ENCODE measurements at places on chromosomes 7 and 10.

DNA sequence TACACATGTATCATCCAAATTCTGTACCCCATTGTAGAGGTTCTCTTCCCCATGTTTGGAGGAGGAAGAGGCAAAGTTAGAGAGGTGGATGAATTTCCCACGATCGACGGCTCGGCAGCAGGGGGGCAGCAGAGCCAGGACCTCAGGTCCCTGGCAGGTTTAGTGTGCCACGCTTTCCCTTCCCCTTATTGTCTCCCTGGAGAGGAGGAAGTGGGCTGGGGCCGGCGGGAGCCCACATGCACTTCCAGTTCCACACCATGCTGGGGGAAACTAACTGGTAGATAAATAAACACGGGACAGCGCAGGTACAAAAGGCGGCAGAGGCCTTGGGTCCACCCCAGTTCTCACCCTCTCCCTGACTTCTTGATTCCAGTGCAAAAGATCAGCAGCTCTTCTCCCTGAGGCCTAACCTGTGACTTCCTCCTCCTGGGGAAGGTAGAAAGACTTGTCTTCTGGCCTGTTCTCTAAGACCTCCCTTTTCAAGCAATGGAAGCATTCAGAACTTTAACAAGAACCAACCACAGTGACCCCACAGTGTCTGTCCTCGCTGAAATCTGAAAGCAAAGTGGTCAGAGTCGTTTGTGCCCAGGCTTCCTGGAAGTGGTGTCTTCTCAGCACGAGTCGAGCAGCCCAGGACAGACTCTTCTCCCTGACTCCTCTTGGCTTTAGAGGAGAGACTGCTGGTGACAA lies 30.5 kb upstream of the SRGN start:
- DNase-seq: no peak

- DNase-seq: no peak
Observed at GRCh38 chr7:116327752-116328151, 117.4 kb downstream of the TES start.

- no peak for DNase-seq
Observed at GRCh38 chr10:71984809-71985388, 20.7 kb downstream of the CHST3 start.

DNA sequence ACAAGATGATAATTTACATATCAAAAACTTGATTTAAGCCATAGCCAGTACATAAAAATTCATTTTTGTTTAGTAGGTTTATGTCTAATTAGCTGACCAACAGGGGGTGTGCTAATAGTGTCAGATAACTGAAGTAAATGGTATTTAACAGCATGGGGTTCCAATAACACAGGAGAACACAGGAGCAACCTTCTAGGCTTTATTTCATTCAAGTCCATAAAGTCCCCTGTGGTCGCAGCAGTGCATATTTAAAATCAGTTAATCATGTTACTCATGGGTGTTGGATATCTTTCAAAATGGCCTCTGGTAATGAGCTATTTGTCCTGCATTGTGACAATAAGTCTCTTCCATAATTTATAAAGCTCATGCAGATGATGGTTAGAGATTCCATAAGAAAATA lies 238.6 kb downstream of the CNTNAP2 start:
- no peak for DNase-seq

DNA sequence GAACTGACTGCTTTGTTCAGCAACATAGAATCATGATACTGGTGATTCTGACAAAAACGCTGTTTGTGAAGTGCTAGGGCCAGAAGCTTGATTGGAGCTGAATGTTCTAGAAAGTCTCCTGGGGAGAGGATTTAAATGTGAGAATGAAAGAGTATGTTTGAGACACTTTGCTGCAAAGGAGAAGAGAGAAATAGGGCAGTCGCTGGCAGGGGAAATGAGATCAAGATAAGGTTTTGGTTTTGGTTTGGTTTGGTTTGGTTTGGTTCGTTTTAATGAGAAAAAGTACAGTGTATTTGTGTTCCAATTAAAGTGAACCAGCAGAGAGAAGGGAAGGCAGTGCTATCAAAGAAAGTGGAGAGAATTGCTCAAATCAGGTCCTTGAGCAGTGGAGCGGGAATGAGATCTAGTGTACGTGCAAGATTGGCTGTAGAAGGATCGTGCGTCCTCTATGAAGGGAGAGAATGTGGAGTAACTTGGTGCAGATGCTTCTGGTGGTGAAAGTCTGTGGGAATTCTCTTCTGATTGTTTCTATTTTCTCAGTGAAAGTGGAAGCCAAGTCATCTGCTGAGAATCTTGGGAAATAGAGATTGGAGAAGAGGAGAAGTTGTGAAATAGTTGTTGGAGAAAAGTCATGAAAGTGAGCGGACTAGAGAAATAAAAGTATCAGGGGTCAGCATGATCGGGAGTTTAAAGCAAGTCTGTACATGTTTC lies 270.5 kb downstream of the CCDC3 start:
- DNase-seq: no peak

- DNase-seq: no peak
Observed at GRCh38 chr10:116925056-116925455, 75.8 kb downstream of the ENO4 start.

- no peak for DNase-seq
Observed at GRCh38 chr10:1539216-1539615, 198.1 kb downstream of the ADARB2 start.

GRCh38 chr10:118950190-118950680 lies 79.3 kb upstream of the NANOS1 start:
- DNase-seq: no peak

GRCh38 chr7:69597278-69598076 lies 798 bp upstream of the AUTS2 start:
- DNase-seq: no peak

DNA sequence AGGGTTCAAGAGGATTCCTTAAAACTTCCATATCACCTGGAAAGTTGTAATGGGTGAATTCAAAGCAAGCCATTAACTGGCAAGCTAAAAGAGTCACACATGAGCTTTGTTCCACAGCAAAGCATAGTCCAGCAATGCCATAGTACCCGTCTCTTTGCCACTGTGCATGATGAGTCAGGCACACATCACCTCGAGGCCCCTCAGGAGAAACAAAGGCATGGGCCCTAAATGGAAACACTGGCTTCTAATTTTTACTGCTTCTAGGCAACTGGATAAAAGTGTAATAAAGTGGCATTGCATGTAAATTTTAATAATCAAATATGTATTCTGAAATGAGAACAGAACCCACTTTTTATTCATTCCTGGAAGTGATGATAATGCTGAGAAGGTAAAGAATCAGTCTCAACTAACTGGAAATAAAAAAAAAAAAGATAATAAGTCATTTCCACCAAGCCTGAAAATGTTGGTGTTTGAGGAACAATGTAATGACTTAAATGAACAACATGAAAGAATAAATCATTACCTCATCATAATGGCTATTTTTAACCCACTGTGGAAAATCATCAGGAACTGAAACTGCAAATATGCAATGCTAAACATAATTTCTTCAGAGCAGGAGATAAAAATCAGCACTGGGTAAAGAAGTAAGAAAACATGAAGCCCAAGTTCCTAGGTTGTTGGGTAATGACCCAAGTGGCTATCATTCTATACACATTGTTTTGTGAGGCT lies 104.9 kb downstream of the CDK6 start:
- no peak for DNase-seq

GRCh38 chr7:68456469-68456868 lies 1141.8 kb upstream of the AUTS2 start:
- no peak for DNase-seq

DNA sequence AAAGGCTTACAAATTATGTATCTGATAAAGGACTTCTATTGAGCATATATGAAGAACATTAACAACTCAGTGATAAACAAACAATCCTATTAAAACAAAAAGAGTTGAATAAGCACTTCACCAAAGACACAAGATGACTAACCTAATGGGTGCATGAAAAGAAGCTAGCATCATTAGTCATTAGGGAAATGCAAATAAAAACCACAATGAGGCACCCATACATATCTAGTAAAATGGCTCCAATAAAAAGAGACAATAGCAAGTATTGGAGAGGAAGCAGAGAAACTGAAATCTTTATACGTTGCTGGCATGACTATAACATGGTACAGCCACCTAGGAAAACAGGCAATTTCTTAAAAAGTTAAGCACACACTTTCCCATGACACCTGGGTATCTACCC lies 77.6 kb upstream of the ZMIZ1 start:
- no peak for DNase-seq

DNA sequence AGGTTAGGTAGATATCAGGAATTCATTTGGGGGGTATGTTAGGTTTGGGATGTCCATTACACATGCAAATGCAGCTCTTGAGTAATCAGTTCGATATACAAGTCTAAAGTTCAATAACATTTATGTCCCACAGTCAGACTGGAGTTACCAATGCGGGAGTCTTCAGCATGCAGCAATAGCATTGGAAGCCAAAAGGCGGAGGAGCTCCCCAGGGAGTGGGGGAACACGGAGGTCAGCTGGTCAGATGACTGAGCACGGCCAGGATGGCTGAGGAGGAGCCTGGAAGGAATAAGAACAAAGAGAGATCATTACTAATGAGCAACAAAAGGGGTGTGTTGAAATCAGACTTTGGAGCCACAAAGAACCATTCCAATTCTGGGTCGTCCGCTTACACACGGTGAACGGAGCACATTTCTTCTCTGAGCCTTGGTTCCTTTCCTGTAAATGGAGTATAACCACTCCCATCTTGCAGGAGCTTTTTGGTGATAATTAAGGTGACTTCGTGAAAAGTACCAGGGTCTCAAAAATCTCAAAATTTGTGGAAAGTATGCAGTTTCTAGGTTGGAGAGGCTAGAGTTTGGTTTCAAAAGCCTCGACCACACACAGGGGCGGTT lies 478 bp upstream of the ZNF22 start:
- DNase-seq: no peak

DNA sequence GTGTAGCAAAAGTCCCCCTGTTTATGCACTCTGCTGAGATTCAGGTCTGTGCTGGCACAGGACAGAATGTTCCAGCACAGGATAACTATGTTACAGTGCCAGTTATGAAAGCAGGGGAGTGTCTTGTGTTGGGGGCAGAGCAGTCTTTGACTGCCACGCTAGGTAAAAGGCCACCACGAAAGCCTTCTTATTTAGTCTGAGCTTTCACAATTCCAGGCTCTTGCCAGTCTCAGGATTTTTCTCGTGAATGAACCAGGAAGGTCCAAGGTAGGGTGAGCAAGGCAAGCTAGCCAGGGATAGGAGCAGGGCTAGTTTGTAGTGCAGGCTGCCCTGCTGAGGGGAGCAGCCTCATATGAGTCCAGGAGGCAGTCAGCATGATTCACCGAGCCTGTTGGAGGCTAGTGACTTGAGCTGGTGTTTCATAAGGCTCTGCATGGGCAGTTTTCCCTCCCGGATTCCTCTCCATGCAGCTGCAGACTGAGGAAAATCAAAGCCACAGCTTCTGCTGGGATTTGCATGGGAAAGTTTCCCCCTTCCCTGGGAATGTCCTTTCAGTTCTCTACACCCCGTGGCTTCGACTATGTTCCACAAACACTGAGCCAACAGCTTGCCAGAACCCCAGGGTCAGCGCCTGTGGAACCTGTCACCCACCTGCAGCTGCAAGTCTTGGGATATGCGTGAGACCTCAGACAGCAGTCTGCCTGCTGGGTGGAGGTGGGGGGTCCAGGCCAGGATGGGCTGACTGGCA lies 112.3 kb downstream of the JCAD start:
- no peak for DNase-seq

GRCh38 chr7:112080978-112081377 lies 125.2 kb downstream of the DOCK4 start:
- no peak for DNase-seq

DNA sequence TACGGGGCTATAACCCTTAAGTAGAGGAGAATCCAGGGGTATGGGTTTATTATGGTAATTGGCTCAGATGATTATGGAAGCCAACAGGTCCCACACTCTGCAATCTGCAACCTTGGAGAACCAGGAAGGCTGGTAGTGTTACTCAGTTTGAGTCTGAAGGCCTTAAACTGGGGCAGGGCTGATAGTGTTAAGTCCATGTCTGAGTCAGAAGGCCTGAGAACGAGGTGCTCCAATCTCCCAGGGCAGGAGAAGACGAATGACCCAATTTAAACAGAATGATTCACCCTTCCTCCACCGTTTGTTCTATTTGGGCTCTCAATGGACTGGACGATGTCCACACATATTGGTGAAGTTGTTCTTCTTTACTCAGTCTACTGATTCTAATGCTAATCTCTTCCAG lies 244.5 kb upstream of the PTER start:
- no peak for DNase-seq

DNA sequence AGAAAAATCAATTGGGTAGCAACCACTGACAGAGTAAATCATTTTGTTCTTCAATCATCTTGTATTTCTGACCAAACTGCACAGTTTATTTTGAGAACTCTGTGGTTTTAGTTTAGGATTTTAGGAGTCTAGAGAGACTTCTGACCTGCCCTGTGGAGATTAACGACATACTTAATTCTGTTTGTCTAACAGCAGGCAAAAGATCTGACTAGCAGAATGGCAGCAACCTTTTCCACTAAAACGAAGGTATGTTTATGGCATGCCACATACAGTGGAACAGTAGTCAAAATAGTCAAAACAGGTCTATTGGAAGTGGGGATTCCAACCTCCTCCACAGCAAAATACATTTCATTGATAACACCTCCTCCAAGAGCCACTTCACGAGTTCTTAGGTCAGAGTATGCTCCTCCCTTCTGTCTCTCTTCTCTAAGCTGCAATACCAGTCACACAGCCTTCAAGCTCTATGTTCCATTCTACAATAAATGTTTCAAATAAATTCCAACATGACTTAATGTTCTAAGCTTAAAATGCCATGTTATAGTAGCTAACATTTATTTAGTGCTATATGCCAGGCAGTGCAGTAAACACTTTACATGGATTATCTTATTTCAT lies 34.4 kb downstream of the NRCAM start:
- no peak for DNase-seq

GRCh38 chr7:47513741-47514241 lies 68.1 kb downstream of the TNS3 start:
- DNase-seq: no peak

DNA sequence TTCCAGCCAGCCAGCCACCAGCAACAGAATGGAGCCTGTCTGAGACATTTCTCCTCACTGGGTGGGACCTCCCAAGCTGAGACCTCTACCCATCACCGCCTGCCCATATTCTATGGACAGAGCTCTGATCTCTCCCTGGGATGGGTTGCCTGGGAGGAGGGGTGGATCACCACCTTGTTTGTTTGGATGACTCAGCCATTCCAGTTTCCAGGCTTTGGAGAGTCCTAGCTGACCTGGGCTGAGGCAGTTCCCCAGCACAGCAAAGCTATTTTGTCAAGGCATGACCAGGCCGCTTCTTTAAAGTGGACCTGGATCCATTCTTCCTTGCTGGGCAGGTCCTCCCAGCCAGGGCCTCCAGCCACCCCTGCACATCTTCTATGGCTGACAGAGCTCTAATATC lies 982.3 kb downstream of the DNAJB9 start:
- DNase-seq: no peak

DNA sequence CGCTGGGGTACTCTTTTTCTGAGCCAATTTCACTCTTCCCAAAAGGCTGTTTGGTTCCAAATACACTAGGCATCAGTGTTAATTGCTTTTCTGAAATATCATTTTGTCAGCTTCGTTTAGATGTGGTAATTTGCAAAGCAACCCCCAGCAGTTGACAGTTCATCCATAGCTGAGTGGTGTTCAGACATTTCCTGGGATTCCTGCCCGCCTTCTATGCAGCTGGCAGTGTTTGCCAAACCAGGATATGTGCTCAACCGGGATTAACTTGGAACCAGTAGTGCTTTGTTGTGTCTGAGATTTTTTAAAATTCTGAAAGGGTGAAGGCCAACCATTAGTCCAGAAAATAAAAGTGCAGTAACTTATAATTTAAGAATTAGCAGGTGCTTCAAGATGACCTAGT lies 25.2 kb upstream of the MKLN1 start:
- no peak for DNase-seq
